Aorta (tissue), 5 donors: ENCODE measurements at places on chromosomes 16 and 17. TPM values are rescaled to one million over a fixed set of nuclear protein-coding genes. Genes with fewer than 3 reads are reported as not detected.

The LGALS9B gene
- polyA plus RNA-seq: 0.67 TPM

The CES5A gene
- polyA plus RNA-seq: not detected

The SECTM1 gene
- polyA plus RNA-seq: 4.5 TPM

The TBC1D3L gene
- 25.3 TPM for polyA plus RNA-seq

The PKMYT1 gene
- polyA plus RNA-seq: 1.1 TPM

The HOXB2 gene
- polyA plus RNA-seq: 7.6 TPM

The TOP3A gene
- 2.9 TPM for polyA plus RNA-seq

The C1QTNF8 gene
- not detected for polyA plus RNA-seq

The DPEP2 gene
- 1.0 TPM for polyA plus RNA-seq

The SUPT6H gene
- polyA plus RNA-seq: 41.0 TPM
